ENCODE measurements at places on chromosomes 16 and 17.

GRCh38 chr16:59164461-59164860 lies 430.3 kb upstream of the GOT2 start:
- DNase-seq = no peak

DNA sequence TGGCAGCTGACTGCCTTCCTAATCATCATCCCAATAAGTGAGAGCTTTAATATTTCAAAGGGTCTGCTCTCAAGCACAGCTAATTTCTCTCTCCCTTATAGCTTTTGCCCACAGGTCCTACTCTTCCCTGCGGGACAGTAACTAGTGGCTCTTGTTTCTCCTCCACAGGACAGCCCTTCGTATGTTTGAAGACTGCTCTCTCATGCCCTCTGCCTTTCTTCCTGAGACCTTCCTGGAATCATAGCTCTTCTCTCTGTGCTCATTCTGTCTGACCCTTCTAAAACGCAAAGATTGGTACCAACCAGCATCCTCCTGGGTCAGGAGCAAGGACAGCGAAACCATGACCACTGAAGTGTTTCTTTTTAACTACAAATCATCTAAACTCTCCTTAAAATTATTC lies 168.9 kb downstream of the GRIN2A start:
- DNase-seq = no peak

- DNase-seq = no peak
Observed at GRCh38 chr17:75601057-75601987, 13.7 kb downstream of the MYO15B start.

GRCh38 chr17:9958586-9959281 lies 53.7 kb upstream of the RCVRN start:
- no peak for DNase-seq

DNA sequence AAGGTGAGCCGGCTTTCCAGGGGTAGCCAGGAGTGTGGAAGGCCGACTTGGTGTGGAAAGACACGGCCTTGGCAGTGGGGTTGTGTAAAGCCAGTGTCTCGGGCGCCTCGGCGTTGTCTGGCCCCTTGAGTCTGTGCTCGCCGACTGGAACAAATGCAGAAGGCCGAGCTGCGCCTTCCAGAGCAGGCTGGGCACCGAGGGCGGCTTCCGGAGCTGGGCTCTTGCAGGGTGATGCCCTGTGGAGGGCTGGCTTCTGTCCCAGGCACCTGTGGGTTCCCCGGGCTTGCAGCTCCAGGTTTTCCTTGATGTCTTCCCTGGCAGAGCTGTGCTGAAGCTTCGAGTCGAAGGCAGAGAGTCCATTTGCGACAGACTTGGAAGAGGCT lies 8.0 kb downstream of the ZNF750 start:
- no peak for DNase-seq

GRCh38 chr16:2783581-2784357 lies 3.6 kb downstream of the PRSS33 start:
- no peak for DNase-seq

DNA sequence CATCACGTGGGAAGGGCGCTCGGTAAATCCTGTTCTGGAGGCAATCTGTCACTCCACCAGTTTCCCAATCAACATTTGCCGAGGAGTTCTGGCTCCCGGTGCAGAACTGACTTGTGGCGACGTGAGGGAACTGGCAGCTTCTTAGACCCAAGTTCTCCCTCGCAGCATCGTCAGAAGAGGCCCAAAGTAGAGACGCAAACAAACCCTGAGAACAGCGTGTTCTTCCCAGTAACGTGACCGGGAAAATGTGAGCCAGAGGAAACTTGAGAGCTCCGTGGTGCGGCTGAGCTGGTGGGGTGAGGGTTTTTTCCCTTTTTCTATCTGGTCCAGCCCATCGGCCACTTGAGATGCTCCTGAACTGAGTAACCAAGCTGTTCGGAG lies 158.9 kb upstream of the CACNG5 start:
- peak; percentile 90 for DNase-seq

- DNase-seq = no peak
Observed at GRCh38 chr16:30746638-30747175, 1.5 kb upstream of the PHKG2 start.

DNA sequence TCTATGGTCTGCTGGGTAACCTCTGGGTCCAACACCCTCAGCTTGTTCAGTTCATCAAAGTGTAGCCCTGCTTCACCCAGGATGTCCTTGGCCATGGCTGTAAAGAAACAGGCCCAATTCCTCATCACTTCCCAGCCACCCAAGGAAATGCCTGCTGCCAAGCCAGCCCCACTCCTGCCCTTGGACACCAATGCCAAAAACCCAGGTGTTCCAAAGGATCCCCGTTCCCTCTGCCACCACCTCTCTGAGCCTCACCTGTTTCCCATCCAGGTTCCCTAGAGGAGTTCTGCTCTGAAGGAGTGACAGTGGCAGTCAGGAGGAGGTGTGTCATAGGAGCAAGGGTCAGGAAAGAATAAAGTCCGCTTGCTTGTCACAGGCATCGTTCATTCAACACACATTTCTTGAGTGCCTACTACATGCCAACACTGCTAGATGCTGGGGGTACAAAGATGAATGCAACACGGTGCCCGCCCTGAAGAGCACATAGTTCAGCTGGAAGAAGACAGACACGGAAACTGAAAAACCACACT lies 3.3 kb downstream of the IFT20 start:
- DNase-seq = no peak

- DNase-seq = peak; percentile 91
Observed at GRCh38 chr16:1950559-1950958, 3.9 kb downstream of the RPL3L start.

DNA sequence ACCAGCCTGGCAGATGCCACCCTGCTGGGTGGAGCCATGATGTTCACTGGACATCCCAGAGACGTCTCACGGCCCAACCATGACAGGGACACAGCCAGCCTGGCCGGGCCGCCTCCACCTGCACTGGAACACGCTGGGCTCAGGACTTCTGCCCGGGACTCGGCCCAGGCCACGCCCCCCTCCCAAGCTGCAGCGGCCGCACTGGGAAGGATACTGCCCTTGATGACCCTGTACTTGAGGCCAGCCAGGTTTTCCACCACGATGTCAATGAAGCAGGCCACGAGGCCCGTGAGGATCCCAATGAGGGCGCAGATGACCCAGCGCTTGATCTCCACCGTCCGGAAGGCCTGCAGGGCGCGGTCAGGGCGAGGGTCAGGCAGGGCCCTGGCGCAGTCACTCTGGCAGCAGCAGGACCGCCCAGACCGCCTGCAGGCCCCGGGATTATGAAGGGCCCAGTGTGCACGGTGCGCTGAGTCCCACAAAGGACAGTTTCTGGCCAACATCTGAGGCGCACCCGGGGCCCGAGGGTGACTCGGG lies 14.2 kb downstream of the CLCN7 start:
- DNase-seq = no peak

- no peak for DNase-seq
Observed at GRCh38 chr16:17354141-17354601, 116.6 kb downstream of the XYLT1 start.

GRCh38 chr16:88295671-88296436 lies 86.9 kb upstream of the ZNF469 start:
- no peak for DNase-seq

DNA sequence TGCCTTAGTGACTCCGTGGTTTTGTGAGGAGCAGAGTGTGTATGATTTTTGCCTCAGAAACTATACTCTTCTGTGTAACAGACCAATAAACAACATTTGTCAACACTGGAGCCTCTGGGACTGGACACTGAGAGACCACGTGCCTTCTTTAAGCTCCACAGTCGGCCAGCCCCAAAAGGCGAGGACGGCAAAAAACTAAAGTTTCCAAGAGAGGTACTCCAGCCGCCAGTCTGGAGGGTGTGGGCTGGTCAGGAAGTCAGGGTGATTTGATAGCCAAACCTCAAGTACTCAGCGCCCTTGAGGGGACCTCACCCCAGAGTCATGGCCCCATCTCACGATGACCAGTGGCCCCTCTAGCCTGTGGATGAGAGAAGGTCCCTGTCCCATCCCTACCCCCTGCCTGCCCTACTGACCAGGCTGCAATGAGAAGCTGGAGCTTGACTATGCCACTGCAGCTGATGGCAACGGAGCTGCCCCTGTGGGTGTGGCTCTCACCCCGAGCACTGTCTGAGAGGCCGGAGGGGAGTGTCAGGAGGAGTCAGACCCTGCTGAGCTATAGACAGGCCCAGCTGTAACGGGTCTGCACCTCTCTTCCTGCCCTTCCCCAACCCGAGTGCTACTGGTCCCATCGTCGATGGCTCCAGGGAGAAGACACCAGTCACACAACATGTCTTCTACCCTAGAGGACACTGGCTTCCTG lies 19.8 kb downstream of the MNT start:
- DNase-seq = no peak

DNA sequence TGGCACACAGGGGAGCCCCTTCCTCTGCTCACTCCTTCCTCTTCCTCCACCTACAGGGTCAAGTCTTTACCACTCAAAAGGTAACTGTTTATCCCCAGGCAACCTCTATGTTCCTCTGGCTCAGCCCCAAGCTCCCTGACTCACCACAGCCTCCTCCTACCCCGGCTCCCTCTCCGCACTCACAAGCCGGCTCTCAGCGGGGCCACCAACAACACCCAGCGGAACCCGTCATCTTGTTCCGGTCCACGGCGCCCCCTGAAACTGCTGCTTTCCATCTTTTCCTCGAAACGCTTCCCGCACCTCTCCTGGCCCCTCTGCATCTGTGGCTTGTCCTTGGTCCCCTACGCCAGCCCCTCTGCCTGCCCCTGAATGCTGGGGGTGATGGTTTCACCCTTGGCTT lies 58.4 kb downstream of the NXN start:
- peak; percentile 41 for DNase-seq

DNA sequence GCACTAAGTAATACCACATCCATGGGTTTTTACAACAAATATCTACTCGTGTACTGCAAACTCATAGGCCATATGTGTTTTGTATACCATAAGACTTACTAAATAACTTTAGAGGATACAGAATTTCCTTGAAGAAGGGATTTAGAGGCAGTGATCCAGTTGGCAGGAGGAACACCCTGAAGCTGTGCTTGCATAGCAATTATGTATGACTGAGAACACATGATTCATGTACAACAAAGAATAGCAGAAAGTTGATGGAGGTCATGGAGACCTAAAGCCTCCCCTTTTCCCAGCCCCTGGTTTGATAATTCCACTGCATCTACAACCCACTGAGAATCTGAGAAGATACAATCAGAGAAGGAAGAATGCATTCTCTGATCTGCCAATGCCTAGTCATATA lies 83.8 kb upstream of the PMFBP1 start:
- no peak for DNase-seq

- DNase-seq = no peak
Observed at GRCh38 chr17:61694095-61694494, 103.1 kb upstream of the NACA2 start.

DNA sequence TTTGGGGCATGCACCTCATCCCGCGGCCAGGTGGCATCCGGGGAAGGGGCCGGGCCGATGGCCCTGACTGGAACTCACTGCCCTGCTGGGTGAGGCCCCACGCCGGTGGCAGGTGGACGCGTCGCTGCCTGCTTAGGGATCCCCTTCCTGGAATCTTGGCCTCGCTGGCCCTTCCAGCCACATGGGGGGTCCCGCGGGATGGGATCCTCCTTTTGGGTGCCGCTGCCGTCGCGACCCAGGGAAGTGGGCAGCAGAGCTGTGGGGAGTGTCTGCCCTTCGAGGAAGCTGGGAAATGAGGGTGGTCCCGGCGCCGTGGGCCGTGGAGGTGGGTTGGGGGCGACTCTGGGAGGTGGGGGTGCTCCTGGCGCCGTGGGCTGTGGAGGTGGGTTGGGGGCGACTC lies 12.8 kb downstream of the METRNL start:
- no peak for DNase-seq

DNA sequence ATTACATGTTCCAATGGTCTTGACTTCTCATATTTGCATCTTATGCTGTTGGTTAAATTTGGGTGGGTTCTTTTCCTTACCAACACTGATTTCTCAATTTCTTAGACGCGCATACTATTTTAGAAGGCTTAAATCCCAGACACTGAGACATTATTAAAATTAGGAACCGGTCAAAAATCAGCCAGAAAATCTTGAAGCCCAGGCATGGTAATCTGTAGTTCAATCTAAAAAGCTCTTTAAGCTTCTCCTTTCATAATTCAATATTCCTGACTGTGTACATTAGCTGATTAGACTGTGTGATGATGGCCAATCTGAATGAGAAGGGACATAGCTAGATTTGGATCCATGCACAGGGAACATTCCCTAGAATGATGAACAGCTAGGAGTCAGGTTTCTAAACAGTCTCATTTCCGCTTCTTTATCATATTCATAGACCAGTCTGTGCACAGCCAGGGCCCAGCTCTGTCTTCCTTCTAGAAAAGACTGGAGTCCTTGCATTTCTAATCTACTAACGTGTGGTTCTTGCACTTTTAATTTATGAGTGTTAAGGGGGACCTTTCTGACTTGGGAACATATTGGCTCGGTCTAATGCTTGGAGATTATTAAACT lies 189.3 kb downstream of the AATF start:
- DNase-seq = no peak

DNA sequence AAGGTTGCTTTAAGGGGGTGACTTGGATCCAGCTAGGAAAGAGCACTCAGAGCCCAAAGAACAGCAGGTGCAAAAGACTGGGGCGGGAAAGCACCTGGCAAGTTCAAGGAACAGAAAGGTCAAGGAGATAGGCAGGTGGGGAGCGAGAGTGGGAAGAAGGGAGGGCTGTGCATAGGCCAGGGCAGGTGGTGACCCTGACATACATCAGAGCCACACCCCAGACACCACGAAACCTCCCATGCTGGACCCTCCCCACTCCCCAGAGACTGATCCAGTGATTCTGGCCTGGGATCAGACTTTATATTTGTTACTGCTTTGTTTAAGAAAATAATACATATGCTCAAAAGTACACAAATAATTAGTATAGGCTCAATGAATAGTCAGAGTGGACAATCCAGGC lies 48.5 kb upstream of the RBFOX3 start:
- DNase-seq = no peak

- DNase-seq = no peak
Observed at GRCh38 chr16:57529391-57530103, 6.8 kb downstream of the CCDC102A start.

GRCh38 chr16:70786020-70786755 lies 14.8 kb downstream of the VAC14 start:
- DNase-seq = no peak

DNA sequence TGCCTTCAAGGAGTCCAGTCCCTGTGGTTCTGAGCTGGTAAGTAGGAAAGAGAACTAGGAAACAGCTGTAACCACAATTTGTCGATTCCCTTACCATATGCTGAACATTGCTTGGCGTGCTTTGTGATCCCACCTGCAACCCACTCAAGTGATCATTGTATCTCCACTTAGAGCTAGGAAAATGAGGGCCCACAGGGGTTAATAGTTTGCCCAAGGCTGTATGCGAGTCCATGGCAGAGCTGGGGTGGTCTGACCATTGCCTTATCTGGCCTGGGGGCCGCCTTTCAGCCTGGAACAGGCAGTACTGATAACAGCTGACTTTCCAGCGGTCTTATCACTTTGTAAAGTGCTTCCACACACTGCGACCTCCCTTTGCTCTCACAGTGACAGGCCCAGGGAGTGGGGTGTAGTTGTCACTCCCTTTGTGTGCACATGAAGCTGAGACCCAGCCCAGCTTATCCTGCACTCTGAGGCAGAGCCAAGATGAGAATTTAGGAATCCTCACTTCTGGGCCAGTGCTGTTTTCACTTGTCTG lies 9.8 kb downstream of the MYL4 start:
- DNase-seq = no peak

Measured in gastrocnemius medialis (tissue), 4 donors.